Urinary bladder (tissue), 4 donors: ENCODE measurements at places on chromosomes 12 and 14. TPM values are rescaled to one million over a fixed set of nuclear protein-coding genes. Genes with fewer than 3 reads are reported as not detected.

GRCh38 chr14:78359581-78359980 is 189.4 kb downstream of the NRXN3 start:
- no peak for DNase-seq

DNA sequence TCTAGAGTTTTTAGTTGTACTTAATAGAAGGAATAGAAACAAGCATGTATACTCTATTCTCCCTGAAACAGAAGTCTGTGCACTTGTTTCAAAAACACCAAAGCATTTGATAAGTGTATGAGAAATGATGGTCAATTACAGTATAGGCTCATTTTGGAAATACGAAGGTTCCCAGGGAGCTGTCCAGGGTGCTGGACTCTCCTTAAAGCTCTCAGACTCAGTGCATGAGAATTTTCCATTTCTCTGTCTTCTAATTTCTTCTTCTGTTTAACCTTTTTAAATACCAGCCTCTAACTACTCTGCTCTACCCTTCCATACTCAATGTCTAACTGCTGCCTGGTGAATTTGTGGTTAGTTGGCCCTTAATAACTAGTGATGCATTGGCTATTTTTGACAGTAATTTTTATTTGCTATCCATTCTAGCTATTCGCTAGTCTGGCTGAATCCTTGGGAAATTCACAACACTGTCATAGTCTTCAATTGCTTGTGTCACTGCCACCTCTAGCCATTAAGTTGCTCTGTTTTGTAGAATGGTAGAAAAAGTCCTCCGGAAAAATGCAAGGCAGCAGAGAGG is 229.2 kb downstream of the NRXN3 start:
- no peak for DNase-seq

The ALKBH2 gene
- total RNA-seq: 13.3 TPM

The ZNF664 gene
- total RNA-seq: 71.6 TPM

The TSPAN19 gene
- not detected for total RNA-seq

DNA sequence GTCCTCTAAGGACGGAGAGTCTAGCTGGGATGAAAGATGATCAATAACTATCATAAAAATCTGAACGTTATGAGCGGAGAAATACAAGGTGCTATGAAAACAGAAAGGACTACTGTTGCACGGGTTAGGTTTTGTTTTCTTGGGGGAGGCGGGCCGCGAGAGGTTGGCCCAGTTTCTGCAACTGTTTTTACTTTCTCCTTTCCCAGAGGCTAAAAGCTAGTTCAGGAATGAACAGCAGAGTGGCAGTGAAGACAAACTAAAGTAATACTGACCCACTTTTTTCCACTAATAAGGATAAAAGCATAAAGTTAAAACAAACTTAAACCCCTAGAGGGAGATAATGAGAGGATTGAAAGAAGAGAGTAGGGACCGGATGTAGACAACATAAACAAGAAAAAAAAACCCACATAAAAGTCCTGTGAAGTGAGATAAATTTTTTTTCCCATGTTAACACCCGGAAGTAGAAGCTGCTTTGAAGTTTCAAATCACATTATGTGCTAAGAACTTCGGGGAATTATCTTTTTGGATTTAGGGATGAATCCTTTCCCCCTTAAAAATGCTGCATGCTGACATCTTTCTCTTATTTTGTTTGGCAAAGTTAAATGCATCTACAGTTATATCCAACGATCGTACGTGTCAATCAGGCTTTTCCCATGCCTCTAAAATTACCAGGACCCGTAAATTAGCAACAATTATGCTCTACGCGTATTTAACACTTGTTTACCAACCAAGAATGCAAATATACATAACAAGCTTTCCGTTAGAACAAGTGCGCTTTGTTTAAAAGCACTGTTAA is 1.0 kb upstream of the CDK17 start:
- no peak for DNase-seq
